Stimulated activated CD8-positive, alpha-beta memory T cell treated with anti-CD3 and anti-CD28 coated beads, Interleukin-15, amount 100 ng/mL, for 4 hours (primary cell): ENCODE measurements at places on chromosomes 13 and 19.

- DNase-seq: no peak
These were observed 131.7 kb downstream of the ATP11A start for GRCh38 chr13:112821340-112822055.

- DNase-seq: no peak
These were observed 37.8 kb downstream of the STOML3 start for GRCh38 chr13:38952827-38953226.

GRCh38 chr13:20667857-20668437, 35.6 kb upstream of the IL17D start:
- DNase-seq: no peak

DNA sequence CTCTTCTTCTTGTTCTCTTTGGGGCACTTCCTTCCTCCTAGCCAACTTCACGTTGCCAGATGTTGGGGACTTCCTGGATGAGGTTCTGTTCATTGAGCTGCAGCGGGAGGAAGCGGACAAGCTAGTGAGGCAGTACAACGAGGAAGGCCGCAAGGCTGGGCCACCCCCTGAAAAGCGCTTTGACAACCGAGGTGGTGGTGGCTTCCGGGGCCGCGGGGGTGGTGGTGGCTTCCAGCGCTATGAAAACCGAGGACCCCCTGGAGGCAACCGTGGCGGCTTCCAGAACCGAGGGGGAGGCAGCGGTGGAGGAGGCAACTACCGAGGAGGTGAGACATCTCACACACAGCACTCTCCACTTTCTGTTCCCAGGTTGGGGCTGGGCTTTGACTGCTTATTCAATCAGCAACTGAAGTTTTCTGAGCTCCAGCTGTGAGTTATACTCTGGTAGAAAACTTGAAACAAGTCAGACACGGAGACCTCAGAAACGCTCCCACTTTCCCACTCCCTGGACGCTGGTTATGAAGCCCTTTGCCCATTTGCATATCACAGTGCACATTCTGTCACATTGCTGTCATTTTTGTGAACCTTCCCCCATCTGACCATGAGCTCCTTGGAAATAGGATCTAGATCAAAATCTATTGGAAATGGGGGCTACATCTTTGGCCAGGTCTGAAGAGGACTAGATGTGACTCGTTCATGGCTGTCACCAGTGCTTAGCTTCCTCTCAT, 7.2 kb upstream of the CCDC97 start:
- peak; percentile 67 for DNase-seq

GRCh38 chr13:32783067-32783466, 196.8 kb downstream of the PDS5B start:
- DNase-seq: no peak

- no peak for DNase-seq
These were observed 2.3 kb downstream of the MIDN start for GRCh38 chr19:1250437-1251260.

DNA sequence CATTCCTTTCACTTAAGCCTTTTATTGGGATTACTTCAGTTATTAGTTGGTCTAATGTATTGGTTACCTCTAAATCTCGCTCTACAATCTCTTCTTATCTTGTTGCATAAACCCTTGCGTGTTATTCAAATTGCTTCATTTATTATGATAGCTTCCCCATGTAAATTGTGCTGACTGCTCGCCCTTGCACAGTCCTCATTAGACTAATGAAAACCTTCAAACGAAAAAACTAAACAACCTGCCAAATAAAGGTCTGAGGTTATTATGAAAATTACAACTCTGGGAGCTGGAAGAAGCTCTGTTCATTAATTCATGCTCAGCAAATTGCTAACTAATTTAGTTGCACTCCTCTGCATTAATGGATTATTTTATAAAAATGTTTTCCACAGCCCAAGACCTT, 320.1 kb downstream of the DACH1 start:
- no peak for DNase-seq

GRCh38 chr13:113638806-113639205, 19.2 kb downstream of the ATP4B start:
- no peak for DNase-seq

- no peak for DNase-seq
These were observed 541.0 kb downstream of the PCDH9 start for GRCh38 chr13:66689037-66689619.

DNA sequence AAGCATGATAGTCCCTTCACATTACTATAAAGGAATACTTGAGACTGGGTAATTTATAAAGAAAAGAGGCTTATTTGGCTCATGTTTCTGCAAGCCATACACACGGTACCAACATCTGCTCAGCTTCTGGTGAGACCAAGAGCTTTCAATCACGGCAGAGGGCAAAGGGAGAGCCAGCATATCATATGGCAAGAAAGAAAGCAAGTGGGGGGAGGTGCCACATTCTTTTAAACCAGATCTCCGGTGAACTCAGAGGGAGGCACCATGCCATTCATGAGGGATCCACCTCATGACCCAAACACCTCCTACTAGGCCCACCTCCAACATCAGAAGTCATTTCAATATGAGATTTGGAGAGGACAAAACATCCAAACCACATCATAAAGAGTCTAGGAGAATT, 20.3 kb downstream of the XPO4 start:
- DNase-seq: no peak

DNA sequence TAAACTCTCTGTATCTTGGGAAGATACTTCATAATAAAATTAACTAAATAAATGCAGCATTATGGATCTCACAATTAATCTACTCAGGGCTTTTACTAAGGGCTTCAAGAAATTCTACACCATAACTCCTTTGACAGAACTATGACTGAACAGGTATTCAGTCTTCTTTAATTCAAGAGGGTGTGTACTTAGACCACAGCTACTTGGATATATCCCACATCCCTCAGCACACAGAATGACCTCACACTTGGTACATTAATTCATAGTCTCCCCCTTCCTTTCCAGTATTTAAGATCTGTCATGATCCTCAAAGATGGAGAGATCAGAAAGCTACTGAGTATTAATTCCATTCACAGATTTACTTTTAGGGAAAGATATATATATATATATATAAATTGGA, 11.6 kb downstream of the DIAPH3 start:
- DNase-seq: no peak

DNA sequence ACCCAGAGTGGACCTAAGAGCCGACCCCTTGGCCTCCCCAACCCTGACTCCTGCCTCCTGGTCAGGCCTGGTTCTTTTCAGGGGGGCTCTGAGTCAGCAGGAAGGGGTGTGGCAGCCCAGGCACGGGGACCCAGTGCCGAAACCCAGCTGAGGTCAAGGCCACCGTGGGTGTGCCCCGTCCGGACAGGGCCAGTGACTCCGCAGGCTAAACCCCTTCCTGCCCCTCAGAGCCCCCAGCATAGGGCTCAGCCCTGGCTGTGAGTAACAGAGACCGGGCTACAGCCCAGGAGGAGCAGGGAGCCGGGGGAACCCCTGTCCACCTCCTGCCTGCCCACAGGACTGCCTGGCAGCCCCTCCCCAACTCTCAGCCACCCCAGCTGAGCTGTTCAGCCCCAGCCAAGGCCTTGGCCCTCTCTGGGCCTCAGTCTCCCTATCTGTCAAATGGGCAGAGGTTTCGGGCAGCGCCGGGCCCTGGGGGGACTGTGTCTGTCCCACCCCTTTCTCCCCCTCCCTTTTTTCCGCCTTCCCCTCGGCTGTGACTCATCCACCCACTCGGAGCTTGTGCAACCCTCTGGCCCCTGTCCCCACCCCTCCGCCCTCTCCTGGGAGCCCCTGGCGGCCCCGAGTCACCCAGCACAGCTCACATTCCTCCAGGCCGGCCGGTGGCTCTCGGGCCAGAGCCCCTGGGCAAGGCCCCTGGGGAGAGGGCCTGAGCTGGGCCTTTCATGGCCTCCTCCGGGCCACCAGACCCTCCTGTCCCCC, 8.6 kb downstream of the ZBTB7A start:
- DNase-seq: peak; percentile 62

DNA sequence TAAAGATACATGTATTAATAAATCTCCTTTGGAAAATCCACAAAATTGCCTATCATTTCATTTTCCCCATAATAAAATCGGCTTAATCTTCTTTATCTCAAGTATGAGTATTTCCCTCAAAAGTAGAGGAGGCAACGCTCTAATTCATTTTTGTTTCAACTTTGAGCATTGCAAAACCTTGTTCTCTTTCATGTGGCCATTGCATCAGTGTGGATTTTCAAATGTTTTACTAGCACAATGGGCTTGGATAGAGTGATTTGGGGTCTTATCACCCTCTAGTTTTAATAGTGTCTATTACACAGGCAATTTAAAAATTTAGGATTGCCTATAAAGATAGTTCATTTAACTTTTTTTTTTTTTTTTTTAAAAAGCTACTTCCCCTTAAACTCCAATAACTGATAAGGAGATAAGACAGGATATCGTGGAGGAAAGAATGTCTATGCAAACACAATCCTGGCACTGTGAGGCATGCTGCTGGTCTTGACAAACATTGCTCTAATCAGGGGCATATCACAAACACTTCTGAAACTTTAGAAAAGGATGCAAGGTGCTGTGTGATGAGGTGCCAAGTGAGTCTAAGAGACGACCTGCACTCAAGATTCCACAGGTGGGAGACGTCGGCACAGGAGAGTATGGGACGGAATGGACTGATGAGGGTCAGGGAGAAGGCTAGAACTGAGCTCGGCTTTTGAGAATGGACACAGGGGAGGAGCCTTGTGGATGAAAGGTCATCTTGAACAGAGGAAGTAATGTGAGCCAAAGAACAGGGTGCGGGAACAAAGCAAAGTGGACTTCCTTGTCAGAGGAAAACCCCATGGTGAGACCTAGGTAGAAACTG, 199.7 kb downstream of the IRS2 start:
- no peak for DNase-seq

GRCh38 chr13:30972888-30973377, 40.5 kb downstream of the TEX26 start:
- no peak for DNase-seq

- no peak for DNase-seq
These were observed 3.0 kb upstream of the CYP4F12 start for GRCh38 chr19:15669891-15670290.

DNA sequence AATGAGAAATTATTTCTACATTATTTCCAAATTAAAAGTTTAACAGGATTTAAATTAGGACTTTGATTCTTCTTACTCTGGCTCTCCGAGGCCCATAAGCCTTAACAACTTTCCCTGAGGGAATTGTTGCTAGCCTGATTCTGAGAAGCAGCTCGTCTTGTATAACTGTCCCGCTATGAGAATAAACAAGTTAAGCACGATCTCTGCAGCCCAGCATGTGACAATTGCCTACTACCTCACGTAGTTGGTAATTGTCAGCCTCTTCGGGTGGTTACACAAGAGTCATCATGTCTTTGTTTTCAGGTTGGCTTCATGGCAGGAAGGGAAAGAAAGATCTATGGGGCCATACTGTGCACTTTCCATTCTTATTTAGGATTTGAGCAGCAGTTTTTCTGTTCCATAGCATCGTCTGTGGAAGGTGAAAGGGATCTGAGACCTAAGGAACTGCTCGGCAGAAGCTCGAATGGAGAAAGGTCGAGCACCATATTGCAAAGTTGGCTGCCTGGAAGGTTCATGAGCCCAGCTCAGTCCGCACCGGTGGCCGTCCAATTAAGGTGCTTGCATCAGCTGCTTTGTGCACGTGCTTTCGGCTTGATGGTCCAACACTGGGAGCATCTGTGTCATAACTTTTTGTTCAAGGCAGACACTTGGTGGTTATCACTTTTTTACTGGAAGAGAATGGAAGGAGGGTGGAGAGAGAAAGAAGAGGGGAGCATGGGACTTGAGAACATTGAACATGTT, 1.8 kb upstream of the STARD13 start:
- DNase-seq: no peak

GRCh38 chr13:78334059-78334458, 269.3 kb downstream of the POU4F1 start:
- no peak for DNase-seq

DNA sequence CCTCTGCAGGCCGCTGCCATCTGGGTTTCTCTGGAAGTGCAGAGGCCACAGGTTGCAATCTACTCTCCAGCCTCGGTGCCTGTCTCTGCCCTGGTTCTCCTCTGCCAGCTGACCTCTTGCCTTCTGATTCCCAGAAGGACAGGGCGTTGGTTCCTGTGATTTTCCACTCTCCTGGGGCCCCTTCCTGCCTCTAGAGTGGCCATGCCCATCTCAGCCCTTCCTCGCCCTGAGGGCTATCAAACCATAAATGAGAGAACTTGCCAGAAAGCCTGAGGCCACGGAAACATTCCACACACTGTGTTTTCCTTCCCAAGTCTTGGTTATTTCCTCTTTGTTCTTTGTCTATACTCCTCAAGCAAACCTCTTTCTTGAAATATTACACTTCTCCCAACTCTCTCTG, 146.2 kb downstream of the SHISA2 start:
- no peak for DNase-seq

- DNase-seq: no peak
These were observed 82.3 kb downstream of the POU4F1 start for GRCh38 chr13:78521091-78521490.

DNA sequence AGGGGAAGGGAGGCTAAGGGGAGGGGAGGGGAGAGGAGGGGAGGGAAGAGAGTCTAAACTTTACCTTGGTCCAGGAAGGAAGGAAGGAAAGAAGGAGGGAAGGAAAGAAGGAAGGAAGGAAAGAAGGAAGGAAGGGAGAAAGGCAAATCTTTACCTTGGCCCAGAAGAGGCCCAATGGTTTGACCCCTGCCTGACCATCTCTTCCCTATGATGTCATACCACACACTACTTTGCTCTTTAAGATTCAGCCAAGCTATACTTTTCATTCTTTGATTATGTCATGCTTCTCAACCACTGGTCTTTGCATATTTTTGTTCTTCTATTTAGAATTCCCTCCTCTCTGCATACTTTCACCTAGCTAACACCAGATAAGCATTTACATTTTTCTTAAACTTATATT, 1077.5 kb downstream of the PCDH9 start:
- DNase-seq: no peak

DNA sequence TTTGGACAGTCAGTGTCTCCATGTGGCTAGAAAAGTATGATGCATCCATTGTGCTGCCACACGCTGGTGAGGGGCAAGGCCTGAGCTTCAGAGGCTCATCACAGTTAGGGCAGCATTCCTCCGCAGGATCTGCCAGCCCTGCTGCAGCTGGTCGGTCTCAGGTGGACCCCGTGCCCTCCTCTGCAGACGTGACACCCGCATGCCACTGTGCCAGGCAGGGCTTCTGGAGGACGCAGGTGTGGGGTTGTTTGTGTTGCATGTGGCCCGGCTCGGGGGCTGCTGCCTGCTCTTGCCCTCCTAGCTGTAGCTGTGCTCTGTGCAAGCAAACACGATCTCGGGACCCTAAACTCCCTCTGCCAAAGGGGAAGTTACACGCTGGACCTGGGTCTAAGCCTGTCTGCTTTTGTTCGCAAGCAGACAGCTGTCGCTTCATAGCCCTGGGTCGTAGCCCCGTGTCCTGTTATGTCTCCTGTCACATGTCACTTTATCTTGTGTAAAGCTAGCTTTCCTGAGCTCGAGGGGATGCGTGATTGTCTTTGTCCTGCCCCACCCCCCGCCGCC, 45.3 kb downstream of the SLC7A9 start:
- DNase-seq: no peak

DNA sequence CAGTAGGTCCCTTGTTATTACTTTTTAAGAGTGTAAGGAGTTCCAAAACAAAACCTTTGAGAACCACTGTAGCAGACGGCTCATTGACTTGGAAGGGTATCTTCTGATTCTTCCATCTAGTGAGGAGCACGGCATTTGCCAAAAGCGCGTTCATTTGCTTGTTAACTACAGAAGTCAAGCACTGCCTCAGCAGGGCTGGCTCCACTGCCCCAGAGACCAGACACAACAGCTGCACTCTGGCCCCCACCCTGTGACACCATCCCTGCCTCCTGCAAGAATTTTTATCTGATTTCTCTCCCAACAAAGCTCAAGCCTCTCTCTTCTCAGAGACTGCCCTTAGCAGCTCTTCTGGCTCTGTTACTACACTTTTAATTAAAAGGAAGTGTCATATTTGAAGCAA, 20.7 kb upstream of the XPO4 start:
- no peak for DNase-seq

GRCh38 chr19:5228932-5229777, 111.5 kb downstream of the PTPRS start:
- no peak for DNase-seq
